Sigmoid colon (tissue), 7 donors: ENCODE measurements at places on chromosomes 2 and 18. TPM values are rescaled to one million over a fixed set of nuclear protein-coding genes. Genes with fewer than 3 reads are reported as not detected.

- no peak for DNase-seq
These were observed 813.7 kb upstream of the ACVR2A start for GRCh38 chr2:147030966-147031720.

GRCh38 chr2:72931280-72931910, 14.1 kb downstream of the EMX1 start:
- peak; percentile 52 for DNase-seq

GRCh38 chr2:12715258-12716031, 1.3 kb upstream of the TRIB2 start:
- DNase-seq = no peak

DNA sequence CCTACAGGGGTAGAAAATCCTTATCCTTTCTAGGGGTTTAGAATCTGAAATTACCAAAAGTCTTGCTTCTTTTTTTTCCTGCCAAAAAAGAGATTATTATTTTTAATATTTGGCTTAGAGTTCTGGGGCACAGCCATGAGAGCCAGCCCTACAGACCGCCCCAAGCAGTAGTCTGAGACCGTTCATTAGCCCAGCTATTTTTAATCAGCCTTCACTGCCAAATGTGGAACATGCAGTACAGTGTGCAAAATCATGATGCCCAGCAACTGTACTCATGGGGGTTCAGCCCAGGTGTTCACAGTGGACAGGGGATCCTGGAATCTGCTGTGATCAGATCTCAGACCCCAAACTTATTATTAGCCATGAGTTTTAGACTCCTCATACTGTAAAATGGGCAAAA, 60.4 kb downstream of the GRB14 start:
- no peak for DNase-seq

DNA sequence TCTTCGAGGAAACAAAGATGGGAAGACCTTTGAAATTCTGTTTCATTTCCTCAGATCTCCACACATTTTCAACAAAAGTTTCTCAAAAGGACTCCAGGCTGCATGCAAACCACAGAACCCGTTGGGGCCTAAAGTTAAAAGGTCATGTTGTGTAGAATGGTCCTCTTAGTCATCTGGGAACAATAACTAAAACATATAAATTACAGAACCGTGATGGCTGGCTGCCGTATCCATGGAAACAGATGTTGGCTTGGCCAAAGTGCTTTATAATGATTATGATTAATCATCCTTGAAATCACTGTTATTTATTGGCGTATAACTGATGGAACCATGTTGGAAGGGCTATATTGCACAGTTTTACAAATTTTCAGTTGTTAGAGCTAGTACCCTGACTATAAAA, 182.8 kb upstream of the CRIM1 start:
- DNase-seq = no peak

GRCh38 chr18:76349067-76349715, 145.9 kb downstream of the ZNF516 start:
- peak; percentile 85 for DNase-seq

DNA sequence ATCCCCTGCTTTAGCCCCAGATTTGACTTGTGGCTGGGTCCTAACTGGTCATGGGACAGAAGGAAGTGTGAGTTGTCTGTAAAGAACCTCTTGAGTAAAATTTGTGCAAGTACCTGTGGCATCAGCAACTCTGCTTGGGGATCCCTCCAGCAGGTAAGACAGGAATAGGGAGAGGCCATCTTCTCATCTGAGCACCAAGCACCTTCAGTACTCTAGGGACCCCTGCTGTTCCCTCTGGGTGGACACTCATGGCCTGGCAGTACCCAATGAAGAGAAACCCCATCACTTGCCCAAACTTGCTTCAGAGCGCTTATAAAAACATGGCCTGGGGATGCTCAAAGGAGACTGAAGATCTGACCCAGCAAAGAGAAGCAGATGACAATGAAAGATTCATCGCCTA, 297.8 kb downstream of the SP3 start:
- DNase-seq = no peak

DNA sequence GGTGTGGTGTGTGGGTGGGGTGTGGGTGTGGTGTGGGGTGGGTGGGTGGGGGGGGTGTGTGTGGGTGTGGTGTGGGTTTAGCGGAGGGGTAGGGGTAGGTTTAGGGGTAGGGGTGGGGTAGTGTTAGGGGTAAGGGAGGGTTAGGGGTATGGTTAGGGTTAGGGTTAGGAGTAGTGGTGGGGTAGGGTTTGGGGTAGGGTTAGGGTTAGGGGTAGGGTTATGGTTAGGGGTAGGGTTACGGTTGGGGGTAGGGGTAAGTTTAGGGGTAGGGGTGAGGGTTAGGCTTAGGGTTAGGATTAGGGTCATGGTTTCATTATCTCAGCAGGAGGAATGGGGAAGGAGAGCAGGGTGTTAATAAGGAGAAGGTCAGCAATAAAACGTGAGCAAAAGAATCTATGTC, 11.3 kb upstream of the PARD6G start:
- no peak for DNase-seq

DNA sequence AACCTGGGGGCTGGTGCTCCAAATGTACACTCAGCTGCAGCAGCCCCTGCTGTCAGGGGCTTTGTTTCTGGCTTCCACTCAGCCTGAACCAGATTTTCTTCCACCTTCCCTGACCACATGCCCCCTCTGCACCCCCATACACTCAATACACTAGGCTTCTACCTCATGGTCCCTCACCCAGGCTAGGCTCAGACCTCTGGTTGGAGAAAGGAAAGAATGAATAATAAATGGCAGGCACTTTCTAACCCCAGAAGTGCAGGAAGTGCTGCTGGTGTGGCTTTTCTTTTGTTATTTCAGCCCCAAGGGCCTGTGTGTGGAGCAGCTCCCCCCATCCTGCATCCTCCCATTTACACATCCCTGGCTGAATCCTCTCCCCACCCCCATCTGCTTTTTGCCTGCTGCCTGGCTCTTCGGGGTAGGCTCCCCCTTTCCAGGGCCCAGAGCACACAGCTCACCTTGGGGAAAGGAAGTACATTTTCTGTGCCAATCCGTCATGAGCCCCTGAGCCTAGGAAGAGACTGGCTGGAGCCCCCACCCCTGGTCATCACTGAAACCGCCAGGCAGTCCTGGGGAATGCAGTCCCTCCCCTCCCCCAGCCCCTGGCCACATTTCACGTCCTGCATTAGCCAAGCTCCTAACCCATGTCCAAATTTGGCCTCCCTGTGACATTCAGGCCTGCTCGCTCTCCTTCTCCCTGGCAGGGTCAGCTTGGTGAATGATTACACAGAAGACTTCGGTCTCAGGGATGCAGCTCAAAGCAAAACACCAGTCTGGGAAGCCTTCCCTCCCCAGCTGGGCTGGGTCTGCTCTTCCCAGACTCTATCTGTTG, 2.6 kb downstream of the DYSF start:
- no peak for DNase-seq

GRCh38 chr2:153232464-153232863, 246.1 kb downstream of the RPRM start:
- DNase-seq = no peak

DNA sequence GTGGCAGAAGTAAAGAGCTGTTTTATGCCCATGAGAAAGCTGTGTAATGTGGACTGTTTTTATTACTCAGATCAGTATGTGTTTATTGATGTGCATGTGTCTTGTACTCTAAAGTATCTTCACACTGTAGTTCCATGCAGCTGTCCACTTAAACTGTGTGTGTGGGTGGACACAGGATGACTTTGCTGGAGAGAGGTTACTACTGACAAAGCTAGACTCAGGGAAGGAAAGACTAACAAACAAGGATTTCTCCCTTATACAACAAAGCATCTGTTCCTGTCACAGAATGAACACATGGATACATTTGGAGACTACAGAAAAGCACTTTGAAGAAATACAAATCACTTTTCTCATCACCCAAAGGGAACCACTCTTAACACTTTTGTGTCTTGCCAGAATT, 10.0 kb downstream of the FHOD3 start:
- no peak for DNase-seq

DNA sequence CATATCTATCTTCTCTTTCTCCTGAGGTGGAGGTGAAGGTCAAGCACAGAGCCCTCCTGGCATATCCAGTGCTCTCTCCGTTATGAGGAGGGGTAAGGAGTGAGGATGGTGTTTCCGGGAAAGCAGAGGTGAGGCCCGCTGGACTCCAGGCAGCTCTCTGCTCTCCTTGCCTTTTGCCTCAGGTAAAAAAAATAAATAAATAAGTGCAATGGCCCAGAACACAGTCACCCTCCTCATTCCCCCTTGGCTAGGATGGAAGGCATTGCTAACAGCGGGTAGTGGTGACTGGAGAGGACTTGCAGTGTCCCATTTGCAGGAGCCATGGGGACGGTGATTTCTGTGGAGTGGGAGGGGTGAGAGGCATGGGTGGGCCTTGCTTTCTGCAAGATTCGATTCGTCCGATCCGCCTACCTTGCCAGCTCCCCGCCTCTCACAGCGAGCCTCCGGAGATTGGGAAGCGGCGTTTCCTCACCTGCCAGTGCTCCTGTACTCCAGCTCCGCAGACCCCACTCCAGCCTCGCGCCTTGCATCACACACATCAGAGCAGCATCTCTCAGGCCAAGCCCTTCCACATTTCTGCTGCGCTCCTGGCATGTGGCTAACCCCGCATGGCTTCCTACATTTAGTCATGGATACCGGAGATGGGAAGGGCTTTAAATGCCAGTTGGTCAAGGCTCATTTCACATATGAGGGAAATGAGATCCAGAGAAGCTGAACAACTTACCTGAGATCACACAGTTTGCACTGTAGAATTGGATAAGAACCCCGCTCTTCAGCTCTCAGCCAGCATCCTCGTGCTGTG, 155.2 kb downstream of the VAPA start:
- DNase-seq = no peak

DNA sequence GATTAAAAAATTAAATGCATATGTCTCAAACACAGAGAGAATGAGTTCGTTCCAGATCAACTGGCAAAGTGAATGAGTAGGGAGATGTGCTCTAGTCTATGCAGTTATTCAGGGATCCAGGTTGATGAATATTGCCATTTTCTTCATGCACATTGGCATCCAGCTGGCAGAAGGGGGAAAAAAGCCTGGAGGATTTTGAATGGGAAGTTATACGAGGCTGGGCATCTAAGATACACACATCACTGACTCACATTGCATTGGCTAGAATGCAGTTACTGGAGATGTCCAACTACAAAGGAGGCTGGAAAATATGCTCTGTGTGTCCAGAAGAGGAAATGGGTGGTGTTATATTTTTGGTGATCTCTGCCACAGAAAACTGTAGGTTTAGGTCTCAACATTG, 270.9 kb upstream of the FIGN start:
- DNase-seq = no peak

GRCh38 chr2:222982010-222982908, 69.7 kb upstream of the KCNE4 start:
- DNase-seq = peak; percentile 79

- no peak for DNase-seq
These were observed 247.5 kb downstream of the VAPA start for GRCh38 chr18:10161315-10161714.

- DNase-seq = peak; percentile 89
These were observed 149.8 kb downstream of the COPS8 start for GRCh38 chr2:237235383-237236095.

DNA sequence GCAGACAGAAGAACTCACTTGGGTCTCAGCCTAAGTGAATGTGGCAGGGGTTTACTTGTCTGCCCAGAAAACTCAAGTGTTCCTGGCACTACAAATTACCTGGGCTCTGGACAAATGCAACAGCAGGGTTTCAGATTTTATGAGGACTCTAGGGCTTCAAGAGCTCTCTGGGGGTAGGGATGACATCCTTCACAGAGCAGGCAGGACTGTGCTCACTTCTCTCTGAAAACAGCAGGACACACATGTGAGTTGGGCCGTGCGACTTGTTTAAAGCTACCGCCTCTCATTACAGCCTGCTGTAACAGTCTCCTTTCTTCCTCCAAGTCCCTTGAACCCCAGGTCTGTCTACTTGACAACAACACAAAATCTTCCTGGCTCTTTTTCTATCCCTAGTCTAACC, 212.6 kb downstream of the EN1 start:
- no peak for DNase-seq

DNA sequence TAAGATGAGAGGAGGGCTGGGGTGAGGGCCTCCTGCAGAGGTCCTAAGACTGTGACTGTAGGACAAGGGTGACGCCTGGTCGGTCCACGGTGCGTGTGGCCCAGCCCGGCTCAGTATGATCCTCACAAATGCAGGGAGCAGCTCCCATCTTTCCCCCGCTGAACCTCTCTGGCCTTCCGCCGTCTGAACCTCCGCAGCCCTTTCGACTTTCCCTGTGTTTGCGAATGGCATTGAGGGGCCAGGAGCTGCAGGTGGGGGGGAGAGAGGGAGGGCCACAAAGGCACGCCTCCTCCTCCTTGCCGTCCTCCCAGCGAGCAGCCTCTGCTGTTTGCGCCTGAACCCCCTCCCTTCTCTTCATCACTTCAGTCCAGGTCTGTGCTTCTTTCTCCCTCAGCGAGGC, 68.6 kb upstream of the PXDN start:
- no peak for DNase-seq

GRCh38 chr18:28863396-28863795, 686.5 kb upstream of the CDH2 start:
- no peak for DNase-seq

DNA sequence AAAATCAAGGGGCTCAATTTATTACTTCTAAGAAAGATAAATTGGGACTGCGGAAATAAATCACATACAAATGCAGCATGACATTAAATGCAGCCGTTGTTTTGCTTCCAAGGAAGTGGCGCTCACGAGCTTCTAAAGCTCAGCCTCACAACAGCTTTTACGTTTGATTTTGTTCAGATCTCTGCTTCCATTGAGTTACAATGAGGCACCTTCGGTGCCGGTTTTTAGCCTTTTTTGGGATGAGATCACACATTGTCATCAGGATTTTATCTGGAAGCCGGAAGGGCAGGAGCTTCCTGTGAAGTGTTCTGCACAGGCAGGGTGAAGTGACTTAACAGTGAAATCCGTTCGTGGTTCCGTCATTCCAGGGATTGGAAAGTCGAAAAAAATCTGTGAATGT, 209.8 kb downstream of the DCDC2C start:
- DNase-seq = no peak

MIB1 gene
- 31.9 TPM for total RNA-seq

PLEKHH2 gene
- 35.3 TPM for total RNA-seq

PLEK gene
- 13.2 TPM for total RNA-seq

SPATS2L gene
- 63.5 TPM for total RNA-seq

IL36G gene
- not detected for total RNA-seq

TSPYL6 gene
- total RNA-seq = not detected

GPR155 gene
- 19.1 TPM for total RNA-seq

ABCG5 gene
- not detected for total RNA-seq

GPR55 gene
- not detected for total RNA-seq

CRYGC gene
- not detected for total RNA-seq

ALS2 gene
- total RNA-seq = 18.5 TPM

LRRTM1 gene
- 0.49 TPM for total RNA-seq

XIRP2 gene
- total RNA-seq = under 0.01 TPM

HNMT gene
- total RNA-seq = 41.1 TPM
